ENCODE measurements at places on chromosomes 5 and 9.

DNA sequence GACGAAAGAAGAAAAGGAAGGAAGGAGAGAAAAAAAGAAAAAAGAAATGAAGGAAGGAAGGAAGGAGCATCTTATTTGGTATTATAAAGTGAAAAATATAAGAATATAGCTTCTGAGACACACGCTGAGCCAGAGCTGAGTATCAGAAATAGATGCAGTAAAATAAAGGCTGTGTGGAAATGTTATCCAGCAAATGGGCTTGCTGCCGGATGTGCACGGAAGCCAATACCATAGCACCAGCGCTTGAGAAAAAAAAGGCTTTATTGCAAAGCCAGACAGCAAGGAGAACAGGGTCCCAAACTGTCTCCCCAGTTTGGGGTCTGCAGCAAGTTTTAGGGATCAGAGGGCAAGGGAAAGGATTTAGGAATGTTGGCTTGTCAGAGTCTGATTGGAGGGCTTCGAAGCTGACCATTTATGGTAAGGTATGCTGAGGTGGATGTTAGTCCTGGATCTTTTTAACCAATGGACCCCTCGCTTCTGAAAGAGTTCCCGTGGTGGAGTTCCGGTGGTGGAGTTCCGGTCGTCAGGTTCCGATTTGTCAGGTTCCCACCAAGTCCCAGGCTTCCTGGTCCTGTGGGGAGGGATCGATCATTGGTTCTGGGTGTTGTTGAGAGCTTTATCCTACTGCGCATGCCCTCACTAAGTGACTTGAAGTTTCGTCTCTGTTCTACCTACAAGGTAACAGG, 70.4 kb downstream of the SFXN1 start:
- DNase-seq = no peak

- DNase-seq = no peak
Observed at GRCh38 chr5:96049398-96050272, 88.0 kb upstream of the ELL2 start.

- DNase-seq = no peak
Observed at GRCh38 chr9:135326633-135327152, 152.9 kb upstream of the PPP1R26 start.

GRCh38 chr9:132946211-132946610, 1.8 kb upstream of the TSC1 start:
- DNase-seq = no peak

DNA sequence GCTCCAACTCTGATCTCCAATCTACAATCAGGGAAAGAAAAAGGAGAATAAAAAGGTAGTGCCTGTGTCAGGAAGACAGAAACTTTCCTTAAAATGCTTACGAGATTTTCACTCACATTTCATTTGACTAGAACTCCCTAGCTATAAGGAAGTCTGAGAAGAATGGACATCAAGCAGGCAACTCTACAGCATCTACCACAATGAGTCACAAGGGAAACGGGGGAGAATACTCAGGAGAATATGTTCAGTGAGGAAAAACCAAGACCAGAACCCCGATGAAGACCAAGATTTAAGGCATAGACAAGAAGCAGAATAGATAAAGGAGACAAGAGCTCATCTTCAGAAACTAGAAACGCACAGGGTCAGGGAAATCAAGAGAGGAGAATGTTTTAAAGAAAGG, 9.0 kb upstream of the SETD9 start:
- no peak for DNase-seq

GRCh38 chr9:74639112-74639511, 142.0 kb downstream of the RORB start:
- no peak for DNase-seq

All from stimulated activated CD8-positive, alpha-beta memory T cell treated with anti-CD3 and anti-CD28 coated beads, Interleukin-2, amount 100 ng/mL, for 48 hours (primary cell).